A172 (cell line): ENCODE measurements at places on chromosomes 11 and 22. TPM values are rescaled to one million over a fixed set of nuclear protein-coding genes. Genes with fewer than 3 reads are reported as not detected.

Gene FAM111B
- total RNA-seq, result 26.7 and 31.4 TPM in 2 replicates

GRCh38 chr22:49480896-49481658 is 346.6 kb downstream of the BRD1 start:
- no peak for DNase-seq

Gene OR8G5
- total RNA-seq, result not detected in 2 replicates

DNA sequence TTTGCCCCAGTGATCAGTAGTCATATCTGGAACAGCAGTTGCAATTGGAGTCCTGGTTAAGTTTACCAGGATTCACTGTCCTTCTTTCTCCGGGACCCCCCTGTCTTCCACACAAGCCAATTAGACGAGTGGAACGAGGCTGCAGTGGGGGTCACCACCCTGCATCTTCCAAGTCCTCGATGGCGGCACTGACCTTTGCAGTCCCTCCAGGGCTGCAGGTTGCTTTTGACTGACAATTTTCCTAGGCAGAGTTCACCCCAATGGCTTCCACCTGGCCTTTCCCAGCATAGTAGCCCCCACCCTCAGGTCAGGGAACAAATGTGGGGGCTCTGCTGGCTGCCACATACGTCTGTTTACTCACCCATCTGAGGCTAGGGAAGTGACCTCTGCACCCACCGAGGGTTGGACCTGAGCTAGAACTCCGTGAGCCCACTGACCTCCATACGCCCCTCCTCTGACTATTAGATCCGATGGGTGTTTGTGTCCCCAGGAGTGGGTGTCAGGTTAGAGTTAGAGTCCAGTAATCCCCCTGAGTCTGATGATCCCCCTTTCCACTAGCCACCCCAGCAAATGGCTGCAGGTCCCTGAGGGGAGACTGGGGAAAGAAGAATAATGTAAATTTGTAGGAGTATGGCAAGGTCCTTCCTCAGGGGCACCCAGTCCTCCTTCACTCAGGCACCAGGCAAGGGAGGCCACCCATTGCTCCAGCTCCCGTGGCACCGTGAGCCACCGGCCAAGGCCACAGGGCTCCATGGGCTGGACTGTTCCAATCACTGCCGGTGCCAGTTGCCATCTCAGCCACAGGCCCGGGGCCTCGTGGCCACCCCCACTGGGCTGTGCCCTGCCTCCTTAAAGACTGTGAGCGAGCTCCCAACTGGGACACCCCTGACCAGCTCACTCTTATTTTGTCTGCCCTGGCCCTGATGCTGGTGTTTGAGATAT is 5.5 kb downstream of the C11orf21 start:
- no peak for DNase-seq

DNA sequence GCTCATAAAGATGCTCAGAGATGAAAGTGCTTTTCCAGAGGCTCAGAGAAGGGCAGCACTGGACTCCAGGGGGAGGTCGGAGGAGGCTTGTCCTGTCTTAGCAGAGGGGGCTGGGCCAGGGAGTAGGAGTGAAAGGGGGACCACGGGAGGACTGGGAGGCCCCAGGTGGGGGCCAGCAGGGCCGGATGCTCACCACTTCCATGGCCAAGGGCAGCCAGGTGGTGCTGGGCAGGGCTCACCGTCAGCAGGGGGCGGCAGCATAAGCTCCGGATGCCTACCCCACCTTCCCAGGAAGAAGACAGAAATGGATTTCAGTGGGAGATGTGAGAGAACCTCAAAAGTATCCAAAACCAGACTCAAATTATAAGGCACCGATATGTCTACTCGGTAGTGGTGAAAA is 11.0 kb downstream of the RAB36 start:
- no peak for DNase-seq

Gene SLC22A8
- not detected in 2 replicates for total RNA-seq

- no peak for DNase-seq
Observed at GRCh38 chr11:75291741-75292140, 51.2 kb downstream of the TPBGL start.

Gene CCDC89
- 11.5 and 13.6 TPM in 2 replicates for total RNA-seq

DNA sequence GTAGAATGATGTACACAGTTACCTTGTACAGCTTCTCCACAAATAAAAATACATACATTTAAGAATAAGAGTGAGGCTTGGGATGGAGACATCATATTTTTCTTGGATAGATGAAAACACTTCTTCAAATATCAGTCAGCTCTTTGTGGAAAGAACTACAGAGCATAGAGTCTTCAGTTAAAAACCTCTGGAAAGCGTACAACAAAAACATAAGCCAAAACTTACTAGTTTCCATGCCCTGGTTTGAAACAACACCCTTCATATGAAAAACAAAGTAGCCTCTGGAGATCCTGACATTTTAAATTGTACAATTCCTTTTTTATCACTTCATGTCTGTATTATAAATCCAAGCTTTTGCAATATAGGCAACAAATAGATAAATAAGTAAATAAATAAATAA is 7.0 kb upstream of the CEP126 start:
- DNase-seq, result no peak

GRCh38 chr11:8192896-8193209 is 24.0 kb upstream of the RIC3 start:
- DNase-seq, result no peak

GRCh38 chr11:59754494-59754858 is 700 bp upstream of the STX3 start:
- DNase-seq, result no peak

- no peak for DNase-seq
Observed at GRCh38 chr22:46073683-46074504, 76.4 kb upstream of the PPARA start.

DNA sequence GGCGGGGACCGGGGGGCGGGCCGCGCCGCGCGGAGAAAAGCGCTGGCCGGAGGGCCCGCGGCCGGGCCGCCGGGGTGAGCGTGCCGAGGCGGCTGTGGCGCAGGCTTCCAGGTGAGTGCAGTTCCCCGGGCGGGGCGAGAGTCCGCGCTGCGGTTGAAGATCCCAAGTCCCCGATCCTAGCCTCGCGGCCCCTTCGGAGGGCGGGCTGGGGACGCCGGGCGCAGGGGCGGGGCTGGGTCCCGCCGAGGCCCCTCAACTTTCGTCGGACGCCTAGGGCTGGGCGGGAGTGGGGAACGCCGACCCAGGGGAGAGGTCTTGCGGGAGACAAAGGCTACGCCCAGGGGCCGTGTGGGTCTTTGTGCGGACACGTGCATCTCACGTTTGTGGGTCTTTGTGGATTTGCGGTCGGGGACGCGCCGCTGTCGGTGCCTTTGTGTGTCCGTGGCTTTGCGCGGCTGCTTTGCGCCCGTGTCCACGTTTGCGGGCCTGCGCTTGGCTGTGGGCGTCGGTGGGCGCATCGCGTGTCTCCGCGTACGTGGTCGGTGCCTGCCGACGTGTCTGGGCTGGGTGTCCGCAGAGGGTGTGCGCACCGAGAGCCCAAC is at the start of gene TSKU:
Gene TSKU, plus strand, starts transcription at position 63 of the 602 bp plus-strand sequence. CDS start 12,261 bp downstream, outside the sequence.
- no peak for DNase-seq

DNA sequence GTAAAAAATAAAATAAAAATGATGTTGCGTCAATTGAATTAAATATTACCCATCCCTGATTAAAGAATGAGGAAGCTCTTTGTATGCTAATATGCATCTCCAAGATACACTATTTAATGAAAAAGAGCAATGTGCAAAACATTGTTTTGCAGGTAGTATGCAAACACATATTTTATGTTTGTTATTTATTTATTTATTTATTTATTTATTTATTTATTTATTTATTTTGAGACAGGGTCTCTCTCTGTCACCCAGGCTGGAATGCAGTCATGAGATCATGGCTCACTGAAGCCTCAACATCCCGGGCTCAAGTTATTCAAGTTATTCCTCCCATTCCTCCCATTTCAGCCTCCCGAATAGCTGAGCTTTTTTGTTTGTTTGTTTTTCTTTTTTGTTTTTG is 7.2 kb upstream of the CHST1 start:
- DNase-seq, result no peak

DNA sequence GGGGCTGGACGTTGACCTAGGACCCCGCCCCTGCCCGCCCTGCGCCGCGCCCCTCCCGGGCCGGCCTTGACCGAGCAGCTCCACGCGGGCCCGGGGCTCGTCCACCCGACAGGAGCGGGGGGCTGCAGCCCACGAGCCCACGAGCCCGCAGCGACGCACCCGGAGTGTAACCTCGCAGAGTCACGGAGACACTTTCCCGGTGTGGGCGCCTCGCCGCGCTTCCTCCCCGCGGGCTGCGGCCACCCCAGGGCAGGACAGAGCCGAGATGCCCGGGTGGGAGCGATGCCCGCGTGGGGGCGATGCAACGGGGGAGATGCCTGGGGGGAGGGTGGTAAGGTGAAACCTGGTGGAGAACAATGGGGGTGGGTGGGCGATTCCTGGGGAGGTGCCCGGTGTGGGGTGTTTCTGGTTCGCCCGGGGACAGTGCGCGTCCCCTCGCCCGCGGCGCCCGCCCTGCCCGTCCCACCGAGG is 4.9 kb upstream of the ZBED4 start:
- no peak for DNase-seq

Gene PLA2G6
- 6.2 and 10.1 TPM in 2 replicates for total RNA-seq

Gene PANX3
- not detected in 2 replicates for total RNA-seq

DNA sequence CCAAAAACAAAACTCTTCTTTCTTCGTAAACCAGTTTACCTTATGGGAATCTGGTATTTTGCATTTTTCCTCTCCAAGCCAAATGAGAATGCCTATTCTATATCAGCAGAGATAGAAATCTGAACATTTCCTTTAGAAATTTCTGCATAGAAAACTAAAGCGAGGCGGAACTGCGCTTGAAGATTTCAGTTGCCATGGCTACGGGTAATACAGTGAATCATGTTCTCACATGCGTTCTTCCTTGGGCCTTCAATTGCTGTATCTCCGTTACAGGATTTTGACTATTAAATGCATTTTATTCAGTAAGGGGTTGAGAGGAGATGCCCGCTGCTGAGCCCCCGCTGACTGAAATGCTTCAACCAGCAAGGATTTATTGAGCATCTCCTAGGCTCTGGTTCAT is 108.2 kb upstream of the CRYBB3 start:
- DNase-seq, result no peak

Gene KCNK7
- 0.86 TPM in 1 of 2 replicates, not detected in the other for total RNA-seq

DNA sequence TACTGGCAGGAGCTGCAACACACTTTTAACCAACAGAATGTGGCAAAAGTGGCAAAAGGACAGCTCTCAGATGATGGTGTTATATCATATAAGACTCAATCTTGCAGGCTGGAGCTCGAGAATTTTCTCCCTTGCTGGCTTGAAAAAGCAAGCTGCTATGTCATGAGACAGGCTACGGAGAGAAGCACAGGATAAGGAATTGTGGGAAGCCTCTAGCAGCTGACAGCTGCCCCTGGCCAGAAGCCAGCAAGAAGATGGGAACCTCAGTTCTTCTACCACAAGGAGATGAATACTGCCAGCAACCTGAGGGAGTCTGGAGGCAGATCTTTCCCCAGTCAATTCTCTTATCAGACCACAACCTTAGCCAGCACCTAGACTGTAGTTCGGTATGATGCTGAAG is 24.6 kb downstream of the FXYD6 start:
- DNase-seq, result no peak

GRCh38 chr11:64206457-64207255 is at the start of gene FERMT3:
TSS of gene FERMT3 (plus strand) at chr11:64206721. CDS start at chr11:64207365, 644 bp downstream.
- peak; percentile 30 for DNase-seq

GRCh38 chr22:38652859-38653258 is 3.3 kb downstream of the FAM227A start:
- no peak for DNase-seq

Gene MPEG1
- total RNA-seq, result not detected in 2 replicates

Gene MPPED2
- not detected in 2 replicates for total RNA-seq

DNA sequence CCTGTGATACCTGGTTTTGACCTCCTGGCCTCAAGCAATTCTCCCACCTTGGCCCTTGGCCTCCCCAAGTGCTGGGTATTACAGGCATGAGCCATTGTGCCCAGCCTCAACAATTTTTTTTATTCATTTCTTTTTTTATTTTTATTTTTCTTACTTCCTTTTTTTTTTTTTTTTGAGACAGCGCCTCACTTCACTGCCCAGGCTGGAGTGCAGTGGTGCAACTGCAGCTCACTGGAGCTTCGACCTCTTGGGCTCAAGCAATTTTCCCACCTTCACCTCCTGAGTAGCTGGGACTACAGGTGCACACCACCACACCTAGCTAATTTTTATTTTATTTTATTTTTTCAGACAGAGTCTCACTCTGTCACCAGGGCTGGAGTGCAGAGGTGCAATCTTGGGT is 25.5 kb upstream of the CECR2 start:
- DNase-seq, result no peak

- no peak for DNase-seq
Observed at GRCh38 chr11:121082670-121083069, 18.4 kb upstream of the TECTA start.

Gene GNAZ
- 8.5 and 8.8 TPM in 2 replicates for total RNA-seq

DNA sequence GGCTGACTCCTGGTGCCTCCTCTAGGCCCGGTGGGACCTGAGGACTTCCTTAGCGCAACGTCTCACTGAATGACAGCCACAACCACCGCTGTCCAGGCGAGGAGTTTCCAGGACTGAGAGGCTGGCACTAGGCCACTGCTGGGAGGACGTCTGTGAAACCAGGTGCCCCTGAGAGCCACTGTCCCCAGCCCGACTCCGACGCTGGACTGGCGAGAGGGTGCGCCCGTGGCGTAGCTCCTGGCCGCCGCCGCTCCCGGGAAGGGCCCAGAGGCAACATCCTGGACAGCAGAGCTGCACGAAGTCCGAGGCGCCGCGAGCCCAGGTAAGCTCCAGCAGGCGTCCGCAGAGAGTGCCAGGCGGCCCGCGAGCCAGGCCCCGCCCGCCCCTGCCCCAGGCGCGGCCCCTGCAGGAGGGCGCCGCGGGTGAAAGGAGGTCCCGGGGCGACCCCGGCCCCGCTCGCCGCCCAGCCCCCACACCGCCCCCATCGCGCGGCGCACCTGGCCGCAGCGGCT is 525 bp downstream of the DGCR2 start:
- DNase-seq, result no peak

Gene MMP11
- 8.2 and 10.3 TPM in 2 replicates for total RNA-seq

Gene VSTM5
- not detected in 2 replicates for total RNA-seq

Gene PRODH
- 0.72 and 6.6 TPM in 2 replicates for total RNA-seq

- DNase-seq, result no peak
Observed at GRCh38 chr11:92222701-92223100, 1.9 kb upstream of the FAT3 start.

DNA sequence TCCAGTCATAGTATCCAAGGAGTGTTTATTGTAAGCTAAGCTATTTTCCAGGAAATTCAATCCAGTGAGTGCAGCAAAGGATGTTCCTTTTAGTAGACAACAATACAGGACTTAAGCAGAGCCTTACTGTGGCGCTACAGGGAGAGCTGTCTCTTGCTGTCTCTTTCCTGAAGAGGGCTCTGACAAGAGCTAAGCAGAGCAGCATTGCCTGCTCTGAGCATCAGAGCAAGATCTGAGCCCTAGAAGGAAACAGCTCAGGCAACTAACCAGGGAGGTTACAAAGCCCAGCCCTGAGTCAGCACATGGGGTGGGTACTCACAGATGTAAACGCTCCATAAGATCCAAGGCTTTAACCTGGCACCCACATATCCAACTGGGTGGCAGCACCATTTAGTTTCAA is 8.0 kb downstream of the LAYN start:
- no peak for DNase-seq

Gene DNAJB13
- not detected in 2 replicates for total RNA-seq

Gene OR10A3
- not detected in 2 replicates for total RNA-seq

Gene CLCF1
- total RNA-seq, result 7.5 and 8.1 TPM in 2 replicates

Gene PPP2R5B
- 18.4 and 19.6 TPM in 2 replicates for total RNA-seq

Gene MS4A7
- total RNA-seq, result not detected in 2 replicates

Gene THAP7
- 46.9 and 49.0 TPM in 2 replicates for total RNA-seq
